ENCODE measurements at places on chromosomes 7 and 10.
A peak's percentile ranks its signal among the peaks of the same experiment; 100 is the strongest.

DNA sequence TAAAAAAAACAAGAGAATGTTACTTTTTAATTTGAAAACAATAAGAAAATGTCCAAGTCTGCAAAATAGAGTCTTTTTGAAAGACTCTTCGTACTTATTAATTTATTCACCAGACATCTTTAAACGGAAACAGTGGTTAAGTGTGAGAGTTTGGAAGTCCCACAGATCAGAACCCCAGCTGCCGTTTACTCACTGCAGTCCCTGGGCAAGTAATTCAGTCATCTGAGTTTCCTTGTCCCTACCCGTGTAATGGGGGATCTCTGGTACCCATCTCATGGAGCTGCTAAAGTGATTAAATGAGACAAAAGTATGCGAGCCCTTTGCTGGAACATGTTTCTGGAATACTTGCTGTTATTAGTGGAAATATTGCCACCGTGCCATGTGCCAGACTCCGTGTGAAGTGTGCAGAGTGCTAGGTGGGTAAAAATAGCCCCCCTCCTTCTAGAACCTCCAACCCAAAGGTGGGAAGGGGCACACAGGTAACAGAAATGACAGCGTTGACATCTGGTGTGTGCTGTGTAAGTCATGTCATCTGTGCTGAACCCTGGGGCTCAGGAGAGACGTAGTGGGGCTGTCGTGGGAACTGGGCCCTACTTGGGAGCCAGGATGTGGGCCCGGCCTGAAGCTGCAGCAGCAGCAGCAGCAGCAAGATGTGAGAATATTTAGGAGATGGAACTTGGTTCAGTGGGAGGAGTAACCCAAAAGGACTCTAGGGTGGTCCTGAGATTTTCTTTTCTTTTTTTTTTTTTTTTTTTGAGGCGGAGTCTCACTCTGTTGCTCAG is 140.5 kb downstream of the CUX1 start:
- peaks cover 2% of the 10 kb centered on the region for H3K4me1 ChIP-seq
- no peak for DNase-seq
- H3K36me3 ChIP-seq, result no peaks in the 10 kb centered on the region
- H3K27me3 ChIP-seq, result no peaks in the 10 kb centered on the region

DNA sequence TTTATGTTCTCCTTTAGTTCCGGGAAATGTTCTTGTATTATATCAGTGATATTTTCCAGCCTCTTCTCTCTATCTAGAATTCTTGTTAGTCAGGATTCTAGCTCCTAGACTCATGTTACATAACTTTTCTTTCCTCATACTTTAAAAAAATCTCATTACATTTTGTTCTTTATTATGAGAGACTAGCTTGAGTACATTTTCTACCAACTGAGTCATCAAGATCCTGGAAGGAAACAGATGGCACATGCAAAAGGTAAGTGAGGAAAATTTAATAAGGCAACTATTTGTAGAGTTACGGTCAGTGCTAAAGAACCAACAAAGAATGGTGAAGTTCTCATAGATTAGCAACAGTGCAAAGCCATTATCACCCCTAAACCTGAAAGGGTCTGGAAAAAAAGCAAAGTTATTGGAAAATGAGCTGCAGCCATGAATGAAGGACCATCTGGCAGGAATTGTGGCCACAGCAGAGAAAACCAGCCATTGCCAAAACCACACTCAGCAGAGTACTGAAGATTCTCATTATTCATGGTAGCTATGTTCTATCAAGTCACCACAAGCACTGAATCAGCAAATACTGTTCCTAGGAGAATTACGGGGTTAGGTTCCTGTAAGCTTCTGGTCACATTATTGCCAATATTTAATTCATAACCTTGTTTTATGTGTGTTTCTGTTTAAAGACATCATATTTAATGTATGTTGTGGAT is 98.3 kb upstream of the C7orf33 start:
- H3K4me1 ChIP-seq, result no peaks in the 10 kb centered on the region
- no peak for DNase-seq
- peaks cover 7% of the 10 kb centered on the region for H3K27me3 ChIP-seq
- H3K27ac ChIP-seq, result no peak overlapping the region
- H3K4me3 ChIP-seq, result no peak overlapping the region

GRCh38 chr7:157475601-157476000 is 138.8 kb downstream of the DNAJB6 start:
- no peak overlapping the region for H3K27ac ChIP-seq
- H3K4me1 ChIP-seq, result peaks cover 74% of the 10 kb centered on the region
- H3K36me3 ChIP-seq, result no peaks in the 10 kb centered on the region
- H3K4me3 ChIP-seq, result no peak overlapping the region

DNA sequence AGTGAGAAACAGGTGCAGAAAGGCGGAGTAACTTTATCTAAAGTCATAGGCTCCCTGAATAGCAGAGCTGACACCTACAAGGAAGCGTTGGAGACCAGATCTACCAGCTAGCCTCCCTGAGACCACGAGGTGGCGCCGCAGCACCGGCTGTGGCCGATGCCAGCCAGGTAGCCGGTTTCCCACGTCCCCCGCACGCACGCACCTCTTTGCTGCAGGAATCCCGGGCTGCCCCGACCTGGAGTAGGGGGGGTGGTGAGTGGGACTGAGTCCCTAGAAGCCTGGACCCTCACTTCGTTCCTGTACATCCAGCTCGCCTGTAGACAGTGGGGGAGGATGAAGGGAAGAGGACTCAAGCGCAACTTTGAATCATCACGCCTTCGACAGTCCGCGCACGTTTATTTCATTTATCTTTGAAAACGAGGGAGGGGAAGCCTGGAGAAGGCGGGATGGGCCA is 3.7 kb downstream of the ELOVL3 start:
- H3K4me1 ChIP-seq, result peaks cover 40% of the 10 kb centered on the region
- peak; percentile 93 for DNase-seq
- peak overlapping the region; percentile 59 for H3K4me3 ChIP-seq

- H3K27ac ChIP-seq, result no peak overlapping the region
- H3K36me3 ChIP-seq, result no peaks in the 10 kb centered on the region
- DNase-seq, result no peak
- no peak overlapping the region for H3K4me3 ChIP-seq
- no peaks in the 10 kb centered on the region for H3K4me1 ChIP-seq
Observed at GRCh38 chr7:96605045-96605716, 104.5 kb downstream of the SEM1 start.

DNA sequence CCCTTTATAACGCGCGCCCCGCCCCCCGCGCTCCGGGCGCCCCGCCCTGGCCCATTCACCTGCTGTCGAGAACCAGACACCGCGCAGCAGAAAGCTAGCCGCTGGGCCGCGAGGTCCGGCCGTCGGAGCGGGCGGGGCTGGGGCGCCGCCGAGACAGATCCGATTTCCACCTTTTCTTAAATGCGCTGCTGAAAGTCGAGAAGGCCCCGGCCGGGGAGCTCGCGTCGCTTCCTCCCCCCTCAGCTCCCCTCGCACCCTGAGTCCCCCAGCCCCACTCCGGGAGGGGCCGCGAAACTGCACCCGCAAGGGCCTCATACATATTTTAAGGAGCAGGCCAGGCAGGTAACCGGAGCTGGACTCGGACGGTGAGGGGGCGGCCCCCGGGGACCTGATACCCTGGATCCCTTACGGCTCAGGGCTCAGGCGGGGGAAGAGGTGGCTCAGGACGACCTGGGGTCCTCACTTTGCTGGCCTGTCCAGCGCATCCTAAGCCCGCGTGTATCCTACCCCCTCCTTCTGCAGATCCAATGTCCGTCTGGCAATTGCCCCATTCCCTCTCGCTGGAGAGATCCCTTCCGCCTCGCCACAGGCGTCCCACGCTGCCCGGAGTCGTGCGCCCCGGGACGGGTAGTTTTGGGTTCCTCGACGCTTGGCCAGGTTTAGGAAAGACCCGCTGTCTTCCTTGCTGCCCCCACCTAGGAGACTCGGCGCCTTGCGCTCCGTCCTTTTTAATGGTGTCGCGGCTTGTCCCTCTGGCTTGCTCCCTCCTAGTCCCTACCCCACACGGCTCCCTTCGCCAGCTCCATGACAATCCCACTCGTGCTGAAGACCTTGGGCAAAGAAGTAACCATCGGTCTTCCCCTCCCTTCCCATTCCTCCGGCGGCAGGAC is 170.6 kb downstream of the UBE2H start:
- peaks cover 81% of the 10 kb centered on the region for H3K27me3 ChIP-seq
- H3K27ac ChIP-seq, result no peak overlapping the region
- H3K4me3 ChIP-seq, result peak overlapping the region; percentile 13
- H3K36me3 ChIP-seq, result no peaks in the 10 kb centered on the region
- no peak for DNase-seq
- H3K4me1 ChIP-seq, result peaks cover 81% of the 10 kb centered on the region

DNA sequence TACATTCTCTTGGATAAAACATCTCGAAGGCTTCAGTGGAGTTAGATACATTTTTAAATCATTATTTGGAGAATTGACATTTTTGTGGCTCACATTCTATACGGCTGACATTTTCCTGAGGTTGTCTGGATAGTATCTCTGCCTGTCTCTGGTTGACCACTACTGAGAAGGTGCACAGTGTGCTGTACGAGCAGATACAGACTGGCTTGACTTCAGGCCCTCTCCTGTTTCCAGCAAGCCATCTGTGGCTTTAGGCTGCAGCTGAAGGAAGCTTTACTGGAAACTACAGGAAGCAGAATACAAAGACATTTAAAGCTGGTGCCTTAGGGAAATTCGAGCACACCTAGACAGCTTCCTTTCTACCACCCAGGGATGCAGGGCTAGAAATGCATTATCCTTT is 39.3 kb upstream of the RSU1 start:
- no peaks in the 10 kb centered on the region for H3K4me1 ChIP-seq
- no peak overlapping the region for H3K27ac ChIP-seq
- H3K36me3 ChIP-seq, result no peaks in the 10 kb centered on the region

- no peaks in the 10 kb centered on the region for H3K27me3 ChIP-seq
- DNase-seq, result no peak
- H3K4me3 ChIP-seq, result no peak overlapping the region
- H3K36me3 ChIP-seq, result no peaks in the 10 kb centered on the region
Observed at GRCh38 chr10:125629758-125630376, 53.1 kb downstream of the TEX36 start.

DNA sequence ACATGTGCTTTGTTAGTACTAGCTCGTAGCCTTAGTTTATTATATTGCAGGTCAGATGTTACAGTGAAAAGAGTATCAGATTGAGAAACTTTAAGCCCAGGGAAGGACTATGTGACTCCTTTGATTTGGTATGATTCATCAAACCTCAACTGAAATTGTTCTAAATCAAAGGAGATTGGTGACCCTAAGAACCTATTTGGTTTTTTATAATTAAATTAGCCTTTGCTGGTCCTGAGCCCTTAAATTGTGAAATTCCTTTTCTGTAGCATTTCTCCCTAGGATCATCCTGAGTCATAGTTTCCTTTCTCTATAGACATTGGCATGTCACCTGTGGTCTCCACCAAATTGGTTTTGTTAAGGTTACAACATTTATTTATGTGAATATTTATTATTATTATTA is 89.7 kb downstream of the POLR1F start:
- no peaks in the 10 kb centered on the region for H3K36me3 ChIP-seq
- no peak overlapping the region for H3K4me3 ChIP-seq
- H3K27me3 ChIP-seq, result no peaks in the 10 kb centered on the region
- DNase-seq, result no peak
- H3K27ac ChIP-seq, result no peak overlapping the region

GRCh38 chr10:110007161-110007700 is 553 bp upstream of the ADD3 start:
- peak overlapping the region; percentile 63 for H3K4me3 ChIP-seq
- peaks cover 16% of the 10 kb centered on the region for H3K4me1 ChIP-seq
- peaks cover under 1% of the 10 kb centered on the region for H3K36me3 ChIP-seq
- H3K27ac ChIP-seq, result peak overlapping the region; percentile 60
- DNase-seq, result no peak
- H3K27me3 ChIP-seq, result no peaks in the 10 kb centered on the region

GRCh38 chr10:67385089-67385488 is 310.9 kb downstream of the CTNNA3 start:
- H3K27ac ChIP-seq, result no peak overlapping the region
- H3K36me3 ChIP-seq, result no peaks in the 10 kb centered on the region
- H3K4me3 ChIP-seq, result no peak overlapping the region
- DNase-seq, result no peak
- no peaks in the 10 kb centered on the region for H3K4me1 ChIP-seq

- no peaks in the 10 kb centered on the region for H3K4me1 ChIP-seq
- no peak overlapping the region for H3K27ac ChIP-seq
- no peaks in the 10 kb centered on the region for H3K27me3 ChIP-seq
- H3K36me3 ChIP-seq, result no peaks in the 10 kb centered on the region
- DNase-seq, result no peak
- no peak overlapping the region for H3K4me3 ChIP-seq
Observed at GRCh38 chr7:6495597-6496262, 48.0 kb upstream of the DAGLB start.

GRCh38 chr10:24885551-24886289 is 66.7 kb downstream of the PRTFDC1 start:
- H3K27me3 ChIP-seq, result no peaks in the 10 kb centered on the region
- no peak for DNase-seq
- peak overlapping the region; percentile 10 for H3K27ac ChIP-seq
- H3K4me3 ChIP-seq, result no peak overlapping the region
- H3K4me1 ChIP-seq, result peaks cover 64% of the 10 kb centered on the region

- no peaks in the 10 kb centered on the region for H3K4me1 ChIP-seq
- no peak overlapping the region for H3K27ac ChIP-seq
- DNase-seq, result no peak
- H3K27me3 ChIP-seq, result peaks cover 8% of the 10 kb centered on the region
- no peak overlapping the region for H3K4me3 ChIP-seq
Observed at GRCh38 chr10:113125612-113126011, 175.6 kb downstream of the TCF7L2 start.

GRCh38 chr7:92192326-92192725 is 13.4 kb upstream of the LRRD1 start:
- no peaks in the 10 kb centered on the region for H3K27me3 ChIP-seq
- no peaks in the 10 kb centered on the region for H3K4me1 ChIP-seq
- DNase-seq, result no peak
- H3K27ac ChIP-seq, result no peak overlapping the region

- no peak overlapping the region for H3K4me3 ChIP-seq
- no peak overlapping the region for H3K27ac ChIP-seq
- DNase-seq, result no peak
- no peaks in the 10 kb centered on the region for H3K36me3 ChIP-seq
- no peaks in the 10 kb centered on the region for H3K4me1 ChIP-seq
Observed at GRCh38 chr10:18710201-18710653, 51.0 kb downstream of the ARL5B start.

DNA sequence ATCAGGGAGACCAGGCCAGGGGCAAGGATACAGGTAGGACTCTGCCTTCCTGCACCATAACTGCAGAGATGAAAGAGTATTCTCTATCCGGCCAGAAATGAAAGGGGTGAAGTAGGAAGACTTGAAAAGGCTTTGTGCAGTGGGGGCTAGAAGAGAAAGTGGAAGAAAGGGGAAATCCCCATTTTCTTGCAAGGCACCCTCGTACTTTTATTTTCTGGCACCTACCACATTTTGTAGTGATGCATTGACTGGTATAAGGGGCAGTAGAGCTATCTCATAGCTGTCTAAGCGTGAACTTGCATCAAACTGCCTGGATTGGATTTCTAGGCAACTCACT is 752 bp upstream of the CAMK2G start:
- peak overlapping the region; percentile 95 for H3K4me3 ChIP-seq
- H3K36me3 ChIP-seq, result peaks cover 28% of the 10 kb centered on the region
- peak overlapping the region; percentile 79 for H3K27ac ChIP-seq
- H3K4me1 ChIP-seq, result peaks cover 70% of the 10 kb centered on the region

Measured in CD4-positive, alpha-beta T cell (primary cell).